GM12864 (cell line): ENCODE measurements at places on chromosomes 13 and 19.

- DNase-seq: no peak
These were observed 4.4 kb downstream of the CCDC61 start for GRCh38 chr19:45999653-46000121.

DNA sequence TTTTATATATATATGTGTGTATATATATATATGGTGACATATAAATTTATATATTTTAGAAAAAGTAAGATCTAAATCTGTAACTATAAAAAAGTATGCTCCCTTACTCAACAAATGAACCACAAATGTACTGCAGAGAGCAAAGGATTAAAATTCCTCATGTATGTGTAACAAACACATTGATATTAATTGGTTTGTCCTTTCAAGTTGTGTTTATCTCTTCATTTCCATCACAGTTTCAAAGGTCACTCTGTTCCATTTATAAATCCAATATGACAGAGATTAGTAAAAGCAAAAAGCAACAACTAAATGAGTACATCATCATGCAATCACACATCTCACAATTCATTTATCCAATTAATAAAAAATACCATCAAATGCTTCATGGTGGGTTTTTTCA lies 247.9 kb downstream of the DACH1 start:
- no peak for DNase-seq

DNA sequence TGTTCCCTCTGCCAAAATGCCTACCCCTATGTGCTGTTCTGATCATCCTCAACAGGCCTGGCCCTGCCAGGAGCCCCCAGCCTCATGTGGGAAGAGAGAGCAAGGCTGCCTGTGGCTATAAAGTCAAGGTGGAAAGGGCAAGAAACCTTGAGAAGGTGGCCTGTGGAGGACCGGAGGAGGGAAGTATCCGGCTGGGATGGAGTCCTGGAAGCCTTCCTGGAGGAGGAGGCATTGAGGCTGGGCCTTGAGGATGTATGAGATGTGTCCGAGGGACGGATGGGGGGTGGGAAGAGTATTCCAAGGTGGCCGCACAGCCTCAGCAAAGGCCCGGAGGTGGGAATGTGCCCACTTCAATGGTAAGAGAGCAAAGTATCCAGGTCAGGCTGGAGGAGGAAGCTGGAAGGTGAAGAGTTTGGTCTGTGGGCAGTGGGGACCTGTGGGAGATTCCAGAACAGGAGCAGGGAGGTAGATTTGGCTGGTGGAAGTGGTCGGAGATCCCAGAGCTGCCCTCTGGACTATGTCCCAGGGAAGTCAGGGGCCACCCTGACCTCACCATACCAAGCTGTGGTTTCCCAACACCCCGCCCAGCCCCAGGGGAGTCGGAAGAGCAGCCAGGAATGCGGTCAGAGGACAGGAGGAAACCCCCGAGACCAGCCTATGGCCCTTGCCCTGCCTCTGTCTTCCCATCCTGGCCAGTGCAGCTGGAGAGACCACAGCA lies 3.0 kb upstream of the PLIN4 start:
- DNase-seq: no peak

- no peak for DNase-seq
These were observed 29.8 kb downstream of the TDRD12 start for GRCh38 chr19:32749361-32749760.

DNA sequence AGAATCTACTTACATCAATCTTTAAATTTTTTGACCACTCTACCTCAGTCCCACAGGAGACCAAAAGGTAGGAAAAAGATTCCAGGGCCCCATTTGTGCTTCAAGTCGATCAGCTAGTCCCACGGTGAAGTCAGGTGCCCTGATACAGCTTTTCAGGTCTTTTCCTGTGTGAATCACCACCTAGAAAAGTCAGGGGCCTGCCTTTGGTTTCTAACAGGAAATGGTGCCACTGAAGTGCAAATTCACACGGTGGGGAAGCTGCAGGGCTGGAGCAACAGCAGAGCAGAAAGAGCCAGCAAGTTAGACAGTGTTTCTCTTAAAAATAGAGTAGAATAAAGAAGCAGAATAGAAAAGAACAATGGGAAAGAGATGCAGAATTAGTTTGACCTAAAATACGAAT lies 107.5 kb downstream of the KLF12 start:
- DNase-seq: peak; percentile 82

- no peak for DNase-seq
These were observed 816.6 kb downstream of the DIAPH3 start for GRCh38 chr13:59346999-59347723.

DNA sequence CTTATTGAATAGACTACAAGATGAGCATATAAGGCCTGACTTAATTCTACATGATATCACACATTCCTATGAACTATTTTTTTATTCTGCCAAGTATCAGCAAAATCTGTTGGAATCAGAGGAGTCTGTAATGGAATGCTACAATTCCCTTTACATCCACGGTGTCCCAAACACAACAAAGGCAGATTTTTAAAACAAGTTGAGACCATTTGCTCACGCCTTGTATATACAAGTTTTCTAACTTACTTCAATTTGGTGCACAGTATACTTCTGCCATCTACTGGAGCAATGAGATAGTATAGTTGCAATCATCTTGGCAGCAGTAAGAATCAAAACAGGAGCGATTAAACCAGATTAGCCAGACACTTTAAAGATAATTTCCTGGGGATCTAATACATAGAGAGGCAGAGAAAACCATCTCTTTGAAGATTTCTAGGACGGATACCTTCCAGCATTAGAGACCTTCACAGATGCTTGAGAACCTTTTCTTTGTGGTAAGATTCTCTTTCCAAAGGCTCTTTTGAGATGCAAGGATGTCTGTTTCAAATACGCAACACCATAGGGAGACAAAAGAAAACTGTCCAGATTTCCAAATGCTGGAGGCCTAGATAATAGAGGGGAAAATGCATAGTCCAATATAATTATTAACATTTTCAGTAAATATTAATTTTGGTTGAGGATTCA lies 302.0 kb upstream of the MIR17HG start:
- DNase-seq: no peak

GRCh38 chr19:7860714-7861618 lies 13.2 kb downstream of the PRR36 start:
- no peak for DNase-seq

DNA sequence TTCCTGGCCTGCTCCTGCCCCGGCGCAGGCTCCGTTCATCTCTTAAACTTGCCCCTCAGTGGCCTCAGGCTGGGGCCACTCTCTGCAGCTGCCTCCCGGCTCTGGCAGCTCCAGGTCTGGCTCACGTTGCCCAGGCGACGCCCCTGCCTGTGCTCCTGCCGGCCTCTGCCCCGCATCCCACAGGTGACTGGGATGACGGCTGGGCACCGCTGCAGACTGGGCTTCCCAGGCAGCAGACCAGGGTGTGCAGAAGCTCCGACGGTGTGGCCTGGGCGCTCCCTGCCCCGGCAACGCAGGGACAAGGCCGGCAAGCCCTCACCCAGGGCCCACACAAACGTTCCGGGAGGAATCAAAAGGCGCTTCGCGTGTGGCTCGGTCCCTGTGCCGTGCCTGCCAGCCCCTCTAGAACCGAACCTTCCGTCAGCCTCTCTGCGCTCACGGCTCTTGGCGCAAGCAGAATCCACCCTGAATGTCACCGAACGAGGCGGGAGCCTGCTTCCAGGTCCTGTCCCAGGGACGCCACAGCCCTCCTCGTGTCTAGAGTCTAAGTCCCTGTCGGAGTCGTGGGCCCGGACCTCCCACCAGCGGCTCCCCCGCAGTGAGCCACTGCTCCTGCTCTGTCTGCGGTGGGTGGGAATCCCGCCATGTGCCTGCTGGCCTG lies 64.8 kb downstream of the MLLT1 start:
- no peak for DNase-seq

- no peak for DNase-seq
These were observed 49.0 kb upstream of the FRY start for GRCh38 chr13:31982540-31982939.

- DNase-seq: no peak
These were observed 952.4 kb downstream of the PCDH17 start for GRCh38 chr13:58583966-58584365.

DNA sequence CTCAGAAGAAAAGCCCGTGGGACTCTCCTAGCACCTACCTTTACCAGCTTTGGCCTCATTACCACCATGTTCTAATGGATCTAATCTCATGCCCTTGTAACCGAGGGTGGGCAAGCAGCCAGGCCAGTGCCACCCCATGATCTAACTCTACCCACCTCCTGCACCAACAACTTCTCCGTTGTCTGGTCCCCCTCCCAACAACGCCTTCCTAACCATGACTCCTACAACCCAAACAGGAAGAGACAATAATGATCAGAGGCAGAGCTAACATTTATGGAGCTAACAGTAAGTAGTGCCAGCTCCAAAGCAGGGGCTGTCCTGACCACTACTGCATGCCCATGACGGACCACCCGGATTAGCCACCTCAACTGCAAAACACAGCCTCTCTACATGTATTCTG lies 3.5 kb downstream of the USP12 start:
- DNase-seq: no peak

GRCh38 chr13:106906426-106906996 lies 338.6 kb upstream of the ARGLU1 start:
- DNase-seq: no peak

DNA sequence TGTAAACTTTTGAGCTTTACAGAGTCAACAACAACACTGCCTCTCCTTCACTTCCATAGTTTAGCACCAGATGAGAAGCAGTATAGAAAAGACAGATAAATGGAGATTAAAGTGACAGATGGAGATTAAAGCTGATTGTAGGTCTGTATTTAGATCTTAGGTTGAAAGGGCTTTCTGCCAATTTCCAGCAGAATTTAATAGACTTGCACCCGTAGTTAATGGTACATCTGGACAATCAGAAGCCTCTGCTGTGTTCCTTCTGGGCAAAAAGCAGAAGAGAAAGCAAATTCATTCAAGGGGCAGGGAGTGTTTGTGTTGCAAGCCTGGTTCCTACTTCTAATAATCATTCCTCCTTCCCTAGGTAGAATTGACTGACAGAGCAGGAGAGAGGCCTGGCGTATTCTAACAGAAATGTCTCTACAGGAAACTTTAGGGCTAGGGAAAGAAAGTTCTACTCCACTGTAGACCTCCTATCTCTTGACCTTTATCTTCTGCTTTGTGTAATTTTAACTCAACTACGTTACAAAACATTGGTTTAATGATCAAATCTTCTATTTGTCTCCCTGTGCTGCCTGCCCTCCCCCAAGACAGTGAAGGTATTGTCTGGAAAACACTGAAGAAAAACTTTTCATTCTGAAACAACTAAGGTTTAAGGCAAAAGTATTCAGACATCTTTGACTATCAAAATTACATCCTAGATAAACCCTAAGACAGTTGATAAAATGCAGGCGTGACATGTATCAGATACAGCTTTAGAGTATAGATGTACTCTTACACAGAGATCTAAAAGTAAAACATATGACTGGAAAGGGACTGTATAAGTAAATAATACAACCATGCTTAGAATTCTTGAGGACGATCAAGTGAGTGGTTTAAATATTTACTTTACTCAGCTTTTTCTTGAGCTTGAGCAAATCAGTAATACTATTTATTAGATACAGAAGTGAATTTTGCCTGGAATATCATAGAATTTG lies 44.4 kb downstream of the GPC6 start:
- DNase-seq: no peak

DNA sequence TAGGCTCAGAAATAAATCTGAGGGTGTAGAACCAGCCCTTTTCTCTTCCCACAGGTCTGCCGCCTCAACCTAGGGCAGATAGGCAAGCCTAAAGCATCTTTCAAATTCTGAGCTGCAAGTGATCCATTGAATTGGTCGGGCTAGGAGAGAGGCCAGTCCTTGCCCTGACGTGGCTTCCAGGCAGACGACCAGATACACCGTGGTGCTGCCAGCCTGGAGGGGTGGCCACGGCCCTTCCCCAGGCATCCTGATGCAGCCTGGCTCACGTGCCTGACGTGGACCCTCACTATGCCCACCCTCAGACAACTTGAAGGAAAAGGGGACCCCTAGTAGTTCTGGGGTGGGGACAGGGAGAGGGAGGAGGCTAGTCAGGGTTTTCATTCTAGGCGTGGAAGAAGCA lies 859.3 kb upstream of the KLHL1 start:
- DNase-seq: no peak

DNA sequence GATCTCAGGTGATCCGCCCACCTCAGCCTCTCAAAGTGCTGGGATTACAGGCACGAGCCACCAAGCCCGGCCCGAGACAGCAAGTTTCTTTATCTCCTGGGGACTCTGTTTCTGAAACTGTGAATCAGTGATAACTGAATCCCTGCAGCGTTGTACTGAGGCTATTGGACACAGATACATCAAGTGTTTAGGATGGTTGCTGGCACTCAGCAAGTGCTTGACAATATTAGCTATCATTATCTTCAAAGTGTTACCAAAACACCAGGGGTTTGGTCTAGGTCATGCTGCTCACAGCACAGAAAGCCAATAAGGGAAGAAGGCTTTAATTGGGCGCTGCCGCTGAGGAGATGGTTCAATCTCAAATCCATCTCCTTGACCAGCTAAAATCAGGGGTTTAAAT lies 20.5 kb upstream of the PNMA8C start:
- no peak for DNase-seq

DNA sequence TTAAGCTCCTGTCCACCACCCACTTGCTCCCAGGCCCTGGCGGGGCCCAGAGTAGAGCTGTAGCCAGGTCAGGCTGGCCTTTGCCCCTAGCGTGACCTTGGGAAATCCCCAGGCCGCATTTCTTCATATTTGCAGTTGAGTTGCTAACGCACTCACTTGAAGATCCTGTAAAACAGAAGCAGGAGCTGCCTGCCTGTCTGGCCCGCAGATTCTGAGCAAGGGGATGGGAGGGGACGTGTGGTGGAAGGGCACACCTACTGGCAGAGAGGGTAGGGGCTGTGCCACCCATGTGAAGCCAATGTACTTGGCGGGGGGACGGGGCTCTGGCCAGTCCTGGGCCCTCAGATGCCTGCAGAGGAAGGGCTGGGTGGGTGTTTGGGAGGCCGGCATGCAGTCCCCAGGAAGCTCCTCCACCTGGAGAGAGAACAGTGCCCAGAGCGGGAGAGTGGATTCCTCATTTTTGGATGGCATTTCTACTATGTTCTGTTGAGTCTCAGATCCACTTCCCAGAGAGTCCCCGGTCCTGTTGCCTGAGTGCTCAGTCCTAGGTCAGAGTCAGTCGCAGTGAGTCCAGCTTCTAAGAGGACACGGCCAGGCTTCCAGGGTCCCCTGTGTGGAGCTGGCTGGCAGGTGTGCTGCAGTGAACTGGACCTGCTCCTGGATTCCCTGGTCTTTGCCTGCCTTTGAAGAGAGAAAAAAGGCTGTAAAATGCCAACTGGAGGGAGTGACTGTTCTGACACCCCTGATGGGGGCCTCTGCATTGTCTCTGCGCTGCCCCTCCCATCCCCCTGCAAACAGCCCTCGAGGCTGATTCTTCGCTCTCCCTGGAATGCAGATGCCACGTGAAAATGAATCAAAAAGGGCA lies 62.9 kb downstream of the GGACT start:
- no peak for DNase-seq

DNA sequence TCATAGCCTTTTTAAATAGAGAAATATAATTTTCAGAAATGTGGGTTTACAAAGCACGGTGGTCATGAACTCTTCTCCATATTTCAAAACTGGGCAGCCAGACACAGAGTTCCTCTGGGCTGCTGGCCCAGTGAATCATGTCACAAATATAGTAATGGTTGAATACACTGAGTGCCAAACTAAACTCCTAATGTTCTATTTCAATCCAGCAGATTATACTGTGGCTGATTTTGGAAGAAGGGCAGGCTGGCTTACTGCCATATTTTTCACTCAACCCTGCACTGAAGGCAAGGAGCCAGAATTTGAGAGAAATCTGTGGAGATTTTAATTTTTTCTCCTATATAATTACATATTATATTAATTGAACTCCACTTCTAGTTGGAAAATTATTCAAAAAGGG lies 17.0 kb upstream of the PRR20A start:
- DNase-seq: no peak
